Fibroblast of skin of scalp (primary cell): ENCODE measurements at places on chromosomes 7 and 10.

GRCh38 chr10:11535346-11535959, 76.0 kb downstream of the USP6NL start:
- DNase-seq, result no peak

DNA sequence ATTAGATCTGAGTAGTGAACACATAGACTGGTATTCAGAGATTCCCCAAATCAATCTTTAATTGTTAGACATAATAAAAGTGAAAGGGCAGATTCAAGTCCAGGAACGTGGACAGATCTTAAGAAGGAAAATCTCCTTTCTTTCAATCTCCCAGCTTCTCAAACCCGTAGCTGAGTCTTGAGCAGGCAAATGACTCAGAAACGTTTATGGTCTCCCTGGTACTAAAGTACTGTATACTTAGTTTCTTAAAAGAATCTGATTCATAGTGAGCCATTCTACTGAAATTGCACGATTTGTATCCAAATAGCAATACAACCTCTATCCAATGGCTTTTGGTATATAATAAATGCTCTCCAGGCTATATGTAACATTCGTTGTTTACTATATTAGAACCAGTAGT, 140.4 kb upstream of the RHEB start:
- DNase-seq, result no peak

GRCh38 chr10:86300931-86301830, 65.4 kb downstream of the GRID1 start:
- DNase-seq, result no peak

GRCh38 chr10:28246023-28246422, 56.8 kb downstream of the MPP7 start:
- DNase-seq, result no peak

GRCh38 chr7:14125998-14126397, 136.5 kb upstream of the ETV1 start:
- peak; percentile 4 for DNase-seq

DNA sequence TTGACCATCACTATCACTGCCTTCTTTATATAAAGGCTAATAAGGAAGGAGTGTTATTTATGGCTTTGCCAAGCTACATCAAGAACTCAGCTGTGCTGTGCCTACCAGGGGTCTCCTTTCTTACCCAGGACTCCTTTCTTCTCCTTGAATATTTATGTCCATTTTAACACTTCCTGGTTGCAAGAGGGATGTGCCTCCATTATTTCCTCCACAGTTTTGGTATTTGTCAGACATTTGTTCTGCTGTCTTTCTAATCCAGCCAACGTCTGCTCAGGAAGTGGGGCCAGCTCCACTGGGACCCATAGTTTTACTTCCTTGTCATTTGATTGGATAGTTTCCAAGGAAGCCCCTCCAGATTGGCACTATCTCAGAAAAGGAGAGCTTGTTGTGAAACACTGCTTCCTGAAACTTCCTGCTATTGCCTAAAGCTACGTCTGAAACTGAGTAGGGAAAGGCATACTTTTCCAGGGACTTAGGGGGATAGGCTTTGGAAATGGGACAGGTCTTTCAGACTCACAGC, 6.6 kb upstream of the STRIP2 start:
- no peak for DNase-seq

DNA sequence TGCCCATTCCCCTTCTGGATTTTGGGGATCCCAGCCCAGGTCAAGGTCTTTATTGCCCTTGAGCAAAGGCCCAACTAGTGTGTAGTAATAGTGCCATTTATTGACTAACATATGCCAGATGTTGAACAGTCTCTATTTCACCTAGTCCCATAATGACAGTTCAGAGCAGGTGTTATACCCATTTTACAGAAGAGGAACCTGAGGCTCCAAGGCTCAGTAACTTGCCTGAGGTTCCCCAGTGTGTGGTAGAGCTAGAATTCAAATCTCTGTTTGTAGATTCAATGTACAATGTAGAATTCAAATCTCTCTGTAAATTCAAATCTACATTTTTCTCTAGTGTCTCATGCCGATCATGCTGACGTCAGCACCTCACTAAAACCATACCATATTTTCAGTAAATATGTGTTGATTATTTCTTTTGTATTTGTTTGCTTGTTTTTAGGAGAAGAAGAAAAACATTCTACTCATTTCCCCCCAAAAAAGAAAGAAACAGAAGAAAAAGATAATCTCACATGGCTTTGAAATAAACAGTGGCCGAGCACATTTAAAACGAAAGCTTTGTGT, 329.7 kb downstream of the PRPF18 start:
- DNase-seq, result no peak

DNA sequence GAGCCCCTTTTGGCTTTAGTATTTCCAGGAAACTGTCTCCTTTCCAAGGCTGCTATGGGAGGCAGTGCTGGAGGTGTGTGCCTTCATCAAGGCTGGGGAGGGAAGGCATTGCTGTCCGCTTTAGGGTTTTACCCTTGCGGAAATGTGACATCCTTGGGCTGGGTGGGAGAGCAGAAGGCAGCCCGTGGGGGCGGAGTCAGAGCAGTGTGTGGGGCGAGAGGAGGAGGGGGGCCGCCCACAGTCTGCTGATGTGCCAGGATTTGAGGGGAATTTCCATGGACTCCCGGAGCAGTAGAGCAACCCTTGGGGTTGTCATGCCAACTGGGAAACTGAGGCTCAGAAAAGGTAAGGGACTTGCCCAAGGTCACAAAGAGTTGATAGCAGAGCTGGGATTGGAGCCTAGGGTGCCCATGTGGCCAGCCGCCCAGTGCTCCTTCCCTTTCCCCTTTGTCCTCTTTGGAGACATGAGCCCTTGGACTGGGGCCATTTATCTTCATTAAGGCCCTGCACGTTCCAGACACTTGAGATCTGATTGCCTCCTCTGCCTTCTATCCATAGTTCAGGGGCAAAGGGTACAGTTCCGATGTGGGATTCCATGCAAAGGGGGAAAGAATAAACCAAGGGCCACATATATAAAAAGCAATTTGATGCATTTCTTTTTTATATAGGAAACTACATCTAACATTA, 22.2 kb downstream of the TSPAN15 start:
- DNase-seq, result no peak

- no peak for DNase-seq
Measured at GRCh38 chr10:48233559-48234005, 40.9 kb downstream of the FRMPD2 start.

DNA sequence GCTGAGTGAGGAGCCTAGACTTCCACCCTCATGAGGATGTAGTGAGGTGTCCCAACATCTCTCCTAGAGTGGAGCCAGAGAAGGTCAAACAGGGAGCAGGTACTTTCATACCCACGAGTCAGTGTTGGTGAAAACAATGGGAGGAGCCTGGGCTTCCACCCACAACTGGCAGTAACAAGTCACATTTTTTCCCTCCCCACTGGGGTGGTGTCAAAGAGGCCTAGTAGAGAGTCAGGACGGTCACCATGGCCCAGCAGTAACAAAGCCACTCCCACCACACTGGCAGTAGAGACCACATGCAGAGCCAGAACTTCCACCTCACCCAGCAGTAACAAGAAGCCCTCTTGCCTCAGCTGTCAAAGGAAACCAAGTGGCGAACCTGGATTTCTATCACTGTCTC, 280.2 kb upstream of the IMMP2L start:
- DNase-seq, result no peak

DNA sequence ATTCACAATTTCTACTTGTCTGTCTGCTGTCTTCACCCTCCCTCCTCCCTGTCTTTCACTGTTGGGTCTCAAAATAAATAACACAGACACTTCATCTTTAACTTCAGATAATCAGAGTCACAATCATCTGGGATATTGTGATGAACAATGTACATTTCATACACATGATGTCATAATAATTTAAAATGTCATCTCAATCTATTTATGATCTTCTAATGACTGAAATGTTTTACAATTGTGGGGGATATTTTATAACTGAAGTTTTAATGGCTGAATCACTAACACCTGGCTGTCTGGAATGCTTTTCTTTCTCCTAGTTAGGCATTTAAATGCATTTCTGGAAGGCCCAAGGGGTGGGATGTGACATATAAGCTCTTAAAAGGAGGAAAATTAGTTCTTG, 859.8 kb downstream of the LRMDA start:
- DNase-seq, result no peak

GRCh38 chr10:68462536-68462935, 9.2 kb downstream of the DNA2 start:
- DNase-seq, result no peak

GRCh38 chr10:74901301-74901700, 74.9 kb downstream of the KAT6B start:
- DNase-seq, result no peak

DNA sequence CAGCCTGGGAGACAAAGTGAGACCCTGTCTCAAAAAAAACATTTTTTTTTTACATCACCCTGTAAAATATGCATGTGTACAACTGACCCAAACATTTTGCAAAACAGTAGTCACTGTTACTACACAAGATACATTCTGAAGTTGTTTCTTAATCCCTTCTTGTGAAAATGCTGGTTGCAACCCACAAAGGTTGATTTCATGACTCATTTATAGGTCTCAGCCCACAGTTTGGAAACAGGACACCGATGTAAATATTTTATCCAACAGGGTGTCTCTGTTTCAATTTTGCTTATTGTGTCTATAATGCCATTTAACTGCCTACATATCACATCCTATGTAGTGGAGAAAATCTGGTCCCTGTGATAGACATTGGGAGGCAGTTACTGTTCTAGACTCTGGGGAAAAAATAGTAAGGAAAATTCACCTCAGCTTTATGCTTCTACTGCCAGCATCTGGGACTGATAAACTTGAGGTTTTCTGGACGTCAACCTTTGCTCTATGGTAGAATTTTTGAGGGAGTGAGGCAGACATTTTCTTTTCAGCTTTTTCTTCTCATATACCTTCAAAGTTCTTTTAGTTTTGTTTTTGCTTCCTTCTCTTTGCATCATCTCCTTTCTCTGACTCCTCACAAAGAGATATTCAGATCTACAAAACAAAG, 1.6 kb upstream of the RAB19 start:
- DNase-seq, result peak; percentile 11

GRCh38 chr10:77836299-77836820, 90.2 kb downstream of the DLG5 start:
- peak; percentile 56 for DNase-seq

DNA sequence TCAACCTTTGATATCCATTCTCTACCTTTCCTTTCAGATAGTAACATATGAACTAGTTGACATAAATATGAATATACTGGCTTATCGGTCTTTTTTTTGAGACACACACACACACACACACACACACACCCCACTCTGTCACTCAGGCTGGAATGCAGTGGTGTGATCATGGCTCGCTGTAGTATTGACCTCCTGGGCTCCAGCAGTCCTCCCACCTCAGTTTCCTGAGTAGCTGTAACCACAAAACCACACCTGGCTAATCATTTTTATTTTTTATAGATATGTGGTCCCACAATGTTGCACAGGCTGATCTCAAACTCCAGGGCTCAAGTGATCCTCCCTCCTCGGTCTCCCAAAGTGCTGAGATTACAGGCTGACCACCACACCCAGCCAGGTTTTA, 14.2 kb upstream of the NT5C3A start:
- no peak for DNase-seq

GRCh38 chr7:70266186-70266585, 667.9 kb downstream of the AUTS2 start:
- no peak for DNase-seq

DNA sequence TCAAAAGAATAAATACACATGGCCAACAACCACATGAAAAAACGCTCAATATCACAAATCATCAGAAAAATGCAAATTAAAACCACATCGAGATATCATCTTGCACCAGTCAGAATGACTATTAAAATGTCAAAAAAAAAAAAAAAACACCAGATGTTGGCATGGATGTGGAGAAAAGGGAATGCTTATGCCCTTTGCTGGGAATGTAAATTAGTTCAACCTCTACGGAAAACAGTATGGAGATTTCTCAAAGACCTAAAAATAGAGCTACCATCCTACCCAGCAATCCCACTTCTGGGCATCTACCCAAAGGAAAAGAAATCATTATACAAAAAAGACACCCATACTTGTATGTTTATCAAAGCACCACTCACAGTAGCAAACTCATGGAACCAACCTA, 45.0 kb upstream of the DIP2C start:
- peak; percentile 6 for DNase-seq

DNA sequence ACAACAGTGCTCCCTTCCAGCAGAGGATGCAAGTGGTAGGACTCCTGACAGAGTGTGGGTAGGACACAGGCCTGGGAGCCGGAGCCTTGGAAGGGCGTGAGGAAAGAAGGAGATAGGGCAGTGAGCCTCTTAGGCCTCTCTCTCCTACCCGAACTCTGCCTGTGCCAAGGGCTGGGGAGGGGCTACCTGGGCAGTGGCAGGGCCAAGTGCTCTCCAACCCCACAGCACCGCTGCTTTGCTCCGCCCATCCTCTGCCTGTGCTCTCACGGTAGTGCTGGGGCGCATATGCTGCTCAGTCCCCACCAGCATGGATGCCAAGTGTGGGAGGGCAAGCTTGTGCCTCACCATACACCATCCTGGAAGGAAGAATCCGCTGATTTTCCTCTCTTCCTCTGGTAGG, 7.5 kb downstream of the FAM131B start:
- no peak for DNase-seq

- peak; percentile 33 for DNase-seq
Measured at GRCh38 chr10:43899224-43899959, 250.7 kb upstream of the ZNF32 start.

GRCh38 chr10:126259760-126260479, 128.4 kb downstream of the ADAM12 start:
- no peak for DNase-seq

DNA sequence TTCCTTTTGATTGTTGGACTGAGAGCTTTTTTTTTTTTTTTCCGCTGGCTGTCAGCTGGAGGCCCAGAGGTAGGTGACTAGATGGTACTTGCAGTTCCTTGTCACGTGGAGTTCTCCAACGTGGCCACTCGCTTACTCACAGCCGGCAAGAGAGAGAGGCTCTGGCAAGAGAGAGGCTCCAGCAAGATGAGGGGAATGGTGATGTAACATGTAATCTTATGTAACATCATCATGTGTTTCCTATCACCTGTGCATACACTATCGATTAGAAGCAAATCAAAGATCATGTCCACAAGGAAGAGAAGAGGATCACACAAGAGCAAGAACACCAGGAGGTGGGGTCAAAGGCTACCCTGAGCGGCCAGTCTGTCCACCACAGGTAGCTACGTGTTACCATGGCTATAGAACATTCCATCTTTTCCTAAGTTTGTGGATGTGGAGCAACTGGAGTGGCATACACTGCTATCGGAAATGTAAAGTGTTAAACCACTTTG, 4.0 kb upstream of the BORCS7 start:
- no peak for DNase-seq

DNA sequence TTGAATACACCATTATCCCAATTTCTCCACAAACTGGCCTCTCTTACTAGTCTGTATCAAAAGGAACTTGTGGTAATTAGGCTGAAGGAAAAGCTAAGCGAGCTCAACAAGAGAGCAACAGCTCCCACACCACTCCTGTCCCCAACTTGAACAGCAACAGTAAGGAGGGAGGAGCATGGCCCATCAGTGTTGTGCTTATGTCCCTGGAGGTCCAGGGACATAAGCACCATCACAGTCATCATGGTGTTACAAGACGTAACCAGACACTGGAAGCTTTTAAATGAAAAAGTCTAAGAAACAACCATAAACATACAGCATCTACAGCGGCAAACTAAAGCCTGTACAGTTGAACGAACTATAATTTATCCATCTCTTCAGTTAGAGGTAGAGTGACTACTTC, 989 bp downstream of the ERLIN1 start:
- peak; percentile 15 for DNase-seq
